NK-92 treated with Interleukin-12 subunit alpha and Interleukin-12 subunit beta, amount 100 ng/mL, for 24 hours (cell line): ENCODE measurements at places on chromosomes 11 and 22.

DNA sequence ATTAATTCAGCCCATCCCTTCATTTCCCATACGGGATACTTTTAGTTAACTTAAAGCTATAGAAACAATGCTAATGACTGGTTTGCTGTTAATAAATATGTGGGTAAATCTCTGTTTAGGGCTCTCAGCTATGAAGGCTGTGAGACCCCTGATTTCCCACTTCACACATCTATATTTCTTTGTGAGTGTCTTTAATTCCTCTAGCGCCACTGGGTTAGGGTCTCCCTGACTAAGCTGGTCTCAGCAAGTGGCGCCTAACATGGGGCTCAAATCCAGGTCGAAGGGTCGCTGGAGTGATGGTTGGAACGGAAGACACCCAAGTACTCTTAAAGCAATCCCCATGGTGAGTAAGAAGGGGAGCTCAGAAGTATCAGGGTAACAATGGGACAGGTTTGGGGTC, 14.4 kb upstream of the OOSP1 start:
- DNase-seq: no peak

DNA sequence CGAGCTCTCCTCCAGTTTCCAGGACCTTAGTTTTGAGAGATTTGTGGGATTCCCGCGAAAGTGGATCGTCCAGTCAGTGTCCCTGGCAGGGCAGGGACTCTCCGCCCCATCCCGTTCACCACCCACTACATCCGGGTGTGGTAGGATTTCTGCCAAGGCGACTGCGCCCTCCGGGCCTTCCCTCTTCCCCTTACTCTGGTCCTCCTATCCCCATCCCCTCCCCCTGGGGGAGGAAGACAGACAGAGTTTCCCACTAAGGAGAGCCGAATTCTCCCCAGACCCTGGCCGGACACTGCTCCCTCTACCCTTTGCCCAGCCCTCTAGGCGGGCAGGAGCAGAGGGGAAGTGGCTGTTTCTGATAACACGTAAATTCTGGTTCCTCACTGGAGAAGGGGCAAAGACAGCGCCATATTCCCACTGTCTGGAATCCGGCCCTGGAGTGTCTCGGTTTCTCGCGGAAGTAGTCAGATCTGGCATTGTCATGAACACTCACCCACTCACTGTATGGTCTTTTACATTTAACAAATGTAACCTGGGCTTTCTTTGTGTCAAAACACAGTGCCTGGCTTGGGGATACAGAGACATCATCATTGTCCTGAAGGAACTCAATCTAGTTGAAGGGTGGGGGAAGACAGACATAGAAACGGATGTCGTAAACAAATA, 1.1 kb upstream of the NECTIN1 start:
- DNase-seq: no peak

DNA sequence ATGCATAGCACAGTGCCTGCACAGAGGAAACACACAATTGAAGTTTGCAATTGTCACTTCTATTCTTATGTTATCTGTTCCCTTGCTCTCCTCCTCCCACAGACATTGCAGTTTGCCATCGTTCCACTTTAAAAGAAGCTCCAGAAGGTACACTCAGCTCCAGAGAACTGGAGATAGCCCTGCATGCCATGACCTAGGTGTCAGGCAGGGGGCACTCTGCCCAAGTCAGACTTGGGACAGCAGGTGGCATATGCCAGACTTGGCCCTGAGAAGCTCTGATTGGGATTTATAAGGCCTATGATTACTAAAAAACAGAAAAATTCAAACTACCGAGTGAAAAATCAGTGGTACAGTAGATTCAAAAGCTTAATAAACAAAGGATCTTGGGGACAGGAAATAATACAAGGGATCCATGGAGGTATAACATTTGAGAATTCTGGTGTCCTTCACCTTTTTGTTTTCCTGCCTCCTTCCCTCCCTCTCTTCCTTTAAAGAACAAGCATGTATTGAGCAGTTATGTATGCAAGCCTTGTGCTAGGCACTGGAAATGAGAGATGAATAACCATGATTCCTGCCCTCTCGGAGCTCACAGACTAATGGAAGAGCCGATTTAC, 40.0 kb downstream of the TENM4 start:
- DNase-seq: no peak

GRCh38 chr11:73233211-73233610, 15.1 kb downstream of the P2RY2 start:
- no peak for DNase-seq

DNA sequence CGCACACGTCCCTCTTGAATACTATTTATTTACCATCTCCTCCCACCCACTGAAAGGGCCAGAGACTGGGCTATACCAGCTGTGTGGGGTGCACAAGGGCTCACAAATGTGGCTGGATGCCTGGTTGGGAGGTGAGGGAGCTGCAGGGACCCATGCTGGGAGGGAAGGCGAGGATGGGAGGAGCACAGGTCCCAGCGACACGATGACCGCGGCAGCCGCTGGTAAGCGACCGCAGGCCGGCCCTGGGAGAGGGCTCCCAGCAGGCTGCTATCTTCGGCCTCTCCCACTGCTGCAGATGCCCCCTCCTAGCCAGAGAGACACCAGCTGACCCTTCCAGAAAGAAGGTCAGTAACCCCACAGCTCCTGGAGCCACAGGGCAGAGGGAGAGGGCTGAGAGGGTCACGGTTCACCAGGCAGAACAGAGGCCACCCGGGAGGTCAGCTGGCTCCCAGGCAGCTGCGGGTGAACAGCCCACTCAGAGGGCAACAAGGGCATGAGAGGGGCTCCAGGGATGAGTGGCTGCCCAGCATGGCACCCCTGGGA, 163.9 kb downstream of the CRYBB2 start:
- no peak for DNase-seq

DNA sequence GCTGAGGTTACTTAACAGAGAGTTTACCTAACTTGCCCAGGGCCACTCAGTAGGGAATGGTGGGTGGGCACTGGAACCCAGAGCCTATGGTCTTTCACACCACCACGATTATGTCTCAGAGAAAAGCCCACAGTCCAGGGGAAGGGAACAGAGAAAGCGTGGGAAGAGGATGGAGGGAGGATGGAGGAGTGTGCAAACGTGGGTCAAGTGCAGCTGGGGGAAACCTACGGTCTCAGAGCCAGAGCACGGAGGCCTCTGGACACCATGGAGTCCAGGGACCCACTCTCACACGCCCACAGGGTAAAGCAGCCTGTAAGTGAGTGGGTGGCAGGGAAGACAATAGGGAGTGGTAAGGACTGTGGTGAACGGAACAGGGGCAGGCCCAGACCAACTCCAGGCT, 47.3 kb upstream of the SLC35C1 start:
- DNase-seq: no peak

DNA sequence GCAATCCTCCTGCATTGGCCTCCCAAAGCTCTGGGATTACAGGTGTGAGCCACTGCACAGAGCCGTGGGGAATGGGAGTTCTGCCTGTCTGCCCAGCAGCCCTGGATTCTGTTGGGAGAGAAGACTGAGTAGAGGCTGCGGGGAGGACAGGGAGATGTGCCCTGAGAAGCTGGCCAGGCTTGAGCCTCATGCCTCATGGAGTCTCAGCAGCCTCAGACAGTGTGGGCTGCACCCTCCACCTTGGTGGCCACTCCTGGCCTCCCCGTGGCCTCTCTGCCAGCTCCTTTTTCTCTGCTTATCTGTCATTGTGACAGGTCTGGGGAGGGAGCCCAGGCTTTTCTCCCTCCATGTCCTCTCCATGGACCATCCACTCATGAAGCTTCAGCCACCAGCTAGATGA, 43.2 kb downstream of the DKK3 start:
- no peak for DNase-seq

- DNase-seq: no peak
Measured at GRCh38 chr11:92362989-92363388, 138.4 kb downstream of the FAT3 start.

GRCh38 chr11:58905721-58906547, 33.4 kb upstream of the GLYATL1 start:
- no peak for DNase-seq

DNA sequence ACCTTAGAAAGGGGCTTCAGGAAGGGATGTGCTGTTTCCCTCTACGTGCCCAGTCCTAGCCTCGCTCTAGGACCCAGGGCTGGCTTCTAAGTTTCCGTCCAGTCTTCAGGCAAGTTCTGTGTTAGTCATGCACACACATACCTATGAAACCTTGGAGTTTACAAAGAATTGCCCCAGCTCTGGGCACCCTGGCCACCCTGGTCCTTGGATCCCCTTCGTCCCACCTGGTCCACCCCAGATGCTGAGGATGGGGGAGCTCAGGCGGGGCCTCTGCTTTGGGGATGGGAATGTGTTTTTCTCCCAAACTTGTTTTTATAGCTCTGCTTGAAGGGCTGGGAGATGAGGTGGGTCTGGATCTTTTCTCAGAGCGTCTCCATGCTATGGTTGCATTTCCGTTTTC, 2.2 kb upstream of the TAGLN start:
- DNase-seq: no peak

GRCh38 chr11:37512156-37512780, 914.2 kb upstream of the RAG2 start:
- no peak for DNase-seq

- no peak for DNase-seq
Measured at GRCh38 chr11:82907371-82907770, 5.8 kb downstream of the DDIAS start.

DNA sequence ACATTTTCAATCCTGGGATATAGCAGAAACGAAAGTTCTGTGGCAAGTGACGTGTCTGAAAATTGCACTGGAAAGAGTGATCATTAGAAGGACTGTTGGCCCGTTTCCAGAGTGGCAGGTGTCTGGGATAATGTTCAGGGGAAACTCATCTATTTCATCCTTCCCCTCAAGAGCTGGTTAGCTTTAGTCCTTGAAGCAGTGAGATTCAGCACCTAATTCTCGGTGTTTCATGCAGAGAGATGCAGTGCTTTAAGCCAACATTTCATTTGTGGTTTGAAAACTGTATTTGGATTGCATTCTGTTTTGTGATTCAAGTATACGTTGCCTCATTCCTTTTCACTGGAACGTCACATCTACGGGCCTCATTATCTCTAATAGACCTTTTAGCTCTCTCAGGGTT, 205.0 kb upstream of the RAG2 start:
- no peak for DNase-seq

- DNase-seq: no peak
Measured at GRCh38 chr11:19602891-19603290, 109.7 kb upstream of the NAV2 start.

DNA sequence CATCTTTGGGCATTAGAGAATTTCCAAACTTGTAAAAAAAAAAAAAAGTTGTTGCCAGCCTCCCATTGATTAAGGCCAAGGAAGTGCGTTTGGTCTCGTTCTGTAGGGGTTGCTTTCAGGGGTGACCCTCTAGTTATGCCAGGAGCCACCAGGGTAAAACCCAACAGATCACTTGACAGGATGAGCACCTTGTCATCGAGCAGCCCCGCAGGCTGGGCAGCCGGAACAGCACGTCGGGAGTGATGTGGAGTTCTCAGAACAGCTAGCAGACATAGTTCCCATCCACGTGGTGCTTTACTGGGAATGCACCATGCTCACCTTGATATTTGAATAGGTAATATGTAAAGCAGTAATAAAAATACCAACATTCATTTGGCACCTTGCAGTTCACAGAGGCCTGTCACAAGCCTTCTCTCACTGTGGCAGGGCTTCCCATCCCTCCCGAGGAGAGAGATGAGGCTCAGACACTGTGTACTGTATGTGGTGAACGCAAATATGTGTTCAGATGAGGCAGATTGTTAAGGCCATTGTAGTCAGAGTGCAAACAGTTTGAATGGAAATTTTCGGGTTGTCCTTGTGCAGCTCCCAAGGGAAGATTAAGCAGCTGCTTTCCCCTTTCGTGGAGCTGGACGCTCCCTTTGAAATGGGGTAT, 70.9 kb upstream of the SORL1-AS1 start:
- no peak for DNase-seq

DNA sequence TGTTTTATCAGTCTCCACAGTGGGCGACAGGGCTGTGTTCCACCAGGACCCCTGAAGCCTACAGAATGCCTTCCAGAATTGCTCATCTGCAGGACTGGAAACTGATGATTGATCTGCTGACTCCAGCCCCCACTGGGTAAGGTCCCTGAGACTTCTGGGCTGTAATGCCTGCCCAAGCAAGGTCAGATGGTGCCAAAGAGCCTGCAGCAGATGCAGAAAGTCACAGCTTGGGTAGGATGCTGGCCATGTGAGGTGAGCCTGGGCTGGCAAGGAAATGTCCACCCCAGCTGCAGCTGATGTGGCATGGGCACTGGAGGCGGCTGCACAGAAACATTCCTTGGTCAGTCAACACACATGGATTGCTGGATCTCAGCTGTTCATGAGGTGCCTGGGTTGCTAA, 30.9 kb downstream of the LRRC32 start:
- DNase-seq: no peak

- no peak for DNase-seq
Measured at GRCh38 chr22:20653795-20654342, 120.0 kb upstream of the SERPIND1 start.

DNA sequence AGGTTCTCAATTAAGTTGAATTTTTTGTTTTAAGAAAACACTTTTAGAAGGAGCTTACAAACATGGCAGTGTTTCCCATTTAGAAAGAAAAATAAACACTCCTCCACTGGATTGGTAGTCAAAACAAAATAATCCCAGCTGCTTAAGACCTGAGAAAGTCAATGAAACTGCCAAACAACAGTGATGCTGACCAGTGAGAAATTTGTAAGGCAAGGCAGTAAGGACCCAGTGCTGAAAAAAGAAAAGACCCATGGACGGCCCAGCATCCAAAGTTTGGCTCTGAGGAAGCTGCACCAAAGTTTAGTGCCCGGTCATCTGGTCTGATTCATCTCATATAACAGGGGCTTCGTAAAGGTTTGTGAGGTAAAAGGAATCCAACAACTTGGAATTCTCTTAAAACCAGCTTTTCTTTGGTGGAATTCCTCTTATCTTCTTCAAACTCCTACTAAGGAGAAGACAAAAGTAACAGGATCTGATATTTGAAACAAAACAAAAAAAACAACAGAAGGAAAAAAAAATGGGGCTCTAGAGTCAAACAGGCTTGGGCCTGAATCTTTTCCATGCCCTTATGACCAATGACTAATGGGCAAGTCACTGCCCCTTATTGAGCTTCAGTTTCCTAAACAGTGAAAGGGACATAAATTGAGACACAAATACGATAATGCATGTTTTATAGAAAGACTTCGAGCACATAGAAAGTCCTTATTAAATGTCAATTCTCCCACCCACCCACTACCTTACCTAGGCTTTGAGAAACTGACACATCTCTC, 383.0 kb upstream of the NARS2 start:
- no peak for DNase-seq

DNA sequence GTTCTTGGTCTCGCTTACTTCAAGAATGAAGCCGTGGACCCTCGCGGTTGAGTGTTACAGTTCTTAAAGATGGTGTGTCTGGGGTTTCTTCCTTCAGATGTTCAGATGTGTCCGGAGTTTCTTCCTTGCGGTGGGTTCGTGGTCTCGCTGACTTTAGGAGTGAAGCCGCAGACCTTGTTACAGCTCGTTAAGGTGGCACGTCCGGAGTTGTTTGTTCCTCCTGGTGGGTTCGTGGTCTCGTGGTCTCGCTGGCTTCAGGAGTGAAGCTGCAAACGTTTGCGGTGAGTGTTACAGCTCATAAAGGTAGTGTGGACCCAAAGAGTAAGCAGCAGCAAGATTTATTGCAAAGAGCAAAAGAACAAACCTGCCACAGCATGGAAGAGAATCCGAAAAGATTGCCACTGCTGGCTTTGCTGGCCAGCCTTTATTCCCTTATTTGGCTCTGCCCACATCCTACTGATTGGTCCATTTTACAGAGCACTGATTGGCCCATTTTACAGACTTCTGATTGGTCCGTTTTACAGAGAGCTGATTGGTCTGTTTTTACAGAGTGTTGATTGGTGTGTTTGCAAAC, 27.1 kb upstream of the NXPE2 start:
- no peak for DNase-seq
